ENCODE measurements at places on chromosomes 5 and 9. TPM values are rescaled to one million over a fixed set of nuclear protein-coding genes. Genes with fewer than 3 reads are reported as not detected.

DNA sequence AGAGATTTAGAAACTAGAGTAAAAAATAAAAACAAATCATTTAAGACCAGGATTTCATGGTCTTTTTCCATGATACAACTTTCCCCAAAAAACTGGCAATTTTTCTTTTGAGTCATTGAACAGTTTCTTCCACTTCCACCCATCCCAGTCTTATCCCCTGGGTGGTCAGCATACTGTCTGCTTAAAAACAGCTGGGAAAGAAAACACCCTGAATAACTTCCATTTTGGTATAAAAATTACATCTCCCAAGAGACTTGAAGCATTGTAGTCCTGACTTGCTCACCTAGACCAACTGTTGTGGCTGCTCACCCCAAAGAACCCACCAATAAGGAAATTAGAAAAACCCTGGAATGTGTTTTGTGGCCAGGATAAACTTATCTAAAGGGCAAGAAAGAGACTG is 731.3 kb downstream of the NR2F1-AS1 start:
- DNase-seq = no peak

Gene SLC31A2
- total RNA-seq = 1.8 TPM

Gene CAVIN4
- 0.37 TPM for total RNA-seq

DNA sequence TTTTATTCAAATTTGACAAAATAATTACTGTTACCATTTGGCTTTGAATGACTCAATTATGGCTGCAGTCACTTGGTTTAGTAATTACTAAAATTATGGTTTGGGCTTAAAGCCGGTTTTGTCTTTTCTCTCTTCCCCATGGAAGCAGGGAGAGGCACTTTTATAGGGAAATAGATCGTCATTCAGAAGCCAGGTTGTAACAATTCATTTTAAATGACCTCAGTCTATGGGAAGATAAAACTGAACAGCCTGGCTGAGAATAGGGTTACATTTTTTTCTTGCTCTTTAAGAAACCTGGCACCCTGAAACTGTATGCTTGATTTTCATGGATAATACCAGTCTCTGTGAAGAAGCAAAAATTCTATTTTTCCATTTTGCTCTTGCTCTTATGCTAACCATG is 169.8 kb downstream of the SMC2 start:
- no peak for DNase-seq

Gene PCDHGA7
- total RNA-seq = 0.73 TPM
